ENCODE measurements at places on chromosomes 12 and 14.

DNA sequence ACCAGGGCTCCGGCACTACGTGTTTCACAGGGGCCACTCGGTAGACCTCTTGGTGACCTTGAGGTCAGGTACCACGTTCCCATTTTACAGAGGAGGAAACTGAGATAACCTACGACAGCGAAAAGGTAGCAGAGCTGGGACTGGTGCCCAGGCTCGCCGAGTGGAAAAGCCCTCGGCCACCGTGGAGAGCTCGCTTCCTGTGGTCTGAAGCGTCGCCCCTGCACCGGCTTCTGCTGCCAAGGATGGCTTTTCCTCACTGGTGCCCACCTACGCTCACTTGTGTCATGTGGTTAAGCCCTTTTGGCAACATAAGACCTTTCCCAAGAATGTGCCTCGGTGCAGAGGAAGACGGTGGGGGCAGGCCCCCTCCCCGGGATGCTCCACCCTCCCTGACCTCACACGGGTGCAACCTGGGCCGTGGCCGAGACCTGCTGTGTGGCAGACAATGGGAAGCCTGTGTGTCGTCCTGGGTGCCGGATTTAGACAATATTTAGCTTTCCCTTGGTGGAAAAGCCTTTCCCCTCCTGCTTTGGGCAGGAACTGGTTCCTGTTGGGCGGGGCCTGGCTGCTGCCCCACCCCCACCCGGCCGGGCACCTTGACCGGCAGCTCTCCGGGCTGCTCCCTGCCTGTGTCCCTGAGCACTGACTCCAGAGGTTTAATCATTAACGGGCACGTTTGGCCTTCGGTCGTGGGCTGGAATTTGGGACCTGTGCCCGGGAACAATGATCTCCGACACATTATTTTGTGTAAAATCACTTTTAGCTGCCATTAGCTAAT, 32.4 kb upstream of the PPP1R13B start:
- DNase-seq = no peak

GRCh38 chr12:81644503-81644902, 114.6 kb downstream of the PPFIA2 start:
- DNase-seq = no peak

GRCh38 chr12:79615596-79616560, 74.9 kb downstream of the PAWR start:
- DNase-seq = no peak

DNA sequence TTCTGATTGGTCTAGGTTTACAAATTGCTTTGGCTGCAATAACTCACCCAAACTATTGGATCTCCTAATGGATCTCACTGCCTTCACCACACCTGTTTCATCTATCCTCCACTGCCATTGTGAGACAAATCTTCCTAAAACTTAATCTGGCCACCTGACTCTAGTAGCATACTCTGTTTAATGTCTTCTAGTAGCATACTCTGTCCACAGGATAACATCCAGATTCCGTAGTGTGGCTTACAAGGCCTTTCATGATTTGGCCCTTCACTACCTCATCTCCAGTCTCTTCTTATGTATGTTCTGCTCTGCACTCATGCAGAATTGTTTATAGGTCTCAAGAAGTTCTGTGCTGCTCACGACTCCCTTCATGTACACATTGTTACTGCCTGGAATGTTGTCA, 10.0 kb downstream of the HSD17B6 start:
- DNase-seq = no peak
